Left lung (tissue), 14 donors: ENCODE measurements at places on chromosomes 1 and 21. TPM values are rescaled to one million over a fixed set of nuclear protein-coding genes. Genes with fewer than 3 reads are reported as not detected.

LDLRAD1 gene
- 6.5 TPM for total RNA-seq

GRCh38 chr1:18232052-18232451, 124.5 kb downstream of the IGSF21 start:
- DNase-seq: no peak

GRCh38 chr21:20971296-20971921, 26.8 kb upstream of the NCAM2 start:
- peak; percentile 38 for DNase-seq

IGSF9 gene
- total RNA-seq: 3.0 TPM

KRTAP13-2 gene
- not detected for total RNA-seq

GRCh38 chr1:38030596-38031512, 15.7 kb downstream of the POU3F1 start:
- DNase-seq: peak; percentile 25

GRCh38 chr1:26154750-26155149, 4.1 kb upstream of the FAM110D start:
- no peak for DNase-seq

TGFB2 gene
- total RNA-seq: 9.8 TPM

BNIPL gene
- 3.5 TPM for total RNA-seq

DNA sequence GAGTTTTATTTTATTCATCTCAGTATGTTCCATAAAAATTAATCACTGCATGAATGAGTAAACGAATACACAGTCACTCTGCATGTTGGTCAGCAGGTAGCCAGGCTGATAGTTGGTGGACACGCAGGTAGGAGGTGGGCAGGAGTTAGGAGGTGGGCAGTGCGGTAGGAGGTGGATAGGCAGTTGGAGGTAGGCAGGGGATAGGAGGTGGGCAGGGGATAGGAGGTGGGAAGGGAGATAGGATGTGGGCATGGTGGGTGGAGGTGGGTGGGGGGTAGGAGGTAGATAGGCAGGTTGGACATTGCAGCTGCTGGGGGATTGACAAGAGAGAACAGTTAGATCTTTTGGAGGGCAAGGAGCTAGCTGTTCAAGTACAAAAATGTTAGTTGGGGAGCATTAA, 322.7 kb downstream of the PTPRU start:
- DNase-seq: no peak

- DNase-seq: no peak
Measured at GRCh38 chr1:158821723-158822122, 9.4 kb upstream of the MNDA start.
